ENCODE measurements at places on chromosomes 3 and 15.
A peak's percentile ranks its signal among the peaks of the same experiment; 100 is the strongest.

DNA sequence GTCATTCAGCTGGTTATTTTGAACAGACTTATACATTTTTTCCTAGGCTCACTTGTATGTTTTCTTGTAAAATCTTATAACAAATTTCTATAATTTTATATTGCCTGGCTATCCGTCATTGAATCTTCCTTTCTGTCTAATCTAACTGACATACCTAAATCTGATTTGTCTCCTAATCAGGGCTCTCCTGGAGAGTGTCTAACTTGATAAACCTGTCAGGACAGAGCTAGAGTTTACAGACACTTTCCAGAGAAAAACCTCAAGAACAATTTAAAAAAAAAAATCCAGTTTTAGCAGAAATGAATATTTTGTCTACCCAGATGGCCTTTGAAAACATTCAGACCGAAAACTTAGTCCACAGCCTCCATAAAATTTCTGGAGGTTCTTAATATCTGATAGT lies 1305.8 kb downstream of the ROBO1 start:
- DNase-seq: no peak

DNA sequence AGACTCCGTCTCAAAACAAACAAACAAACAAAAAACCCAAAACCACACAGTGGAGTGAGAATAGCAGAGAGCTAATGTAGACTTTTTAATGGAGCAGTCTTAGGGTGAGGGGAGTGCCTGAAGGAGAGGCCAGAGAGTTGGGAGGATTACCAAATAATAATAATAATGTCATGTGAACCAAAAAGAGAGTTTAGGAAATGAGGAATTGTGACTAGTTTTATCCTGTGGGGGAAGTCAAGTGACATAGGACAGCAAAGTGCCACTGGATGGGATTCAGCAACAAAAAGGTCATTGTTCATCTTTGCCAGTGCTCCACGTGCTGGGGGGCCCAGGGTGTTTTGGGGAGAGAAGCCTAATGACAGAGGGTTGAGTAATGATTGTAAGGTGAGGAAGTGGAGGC lies 12.9 kb downstream of the GPR87 start:
- no peak for DNase-seq

- DNase-seq: no peak
These were observed 19.4 kb downstream of the IFT57 start for GRCh38 chr3:108202834-108203233.

DNA sequence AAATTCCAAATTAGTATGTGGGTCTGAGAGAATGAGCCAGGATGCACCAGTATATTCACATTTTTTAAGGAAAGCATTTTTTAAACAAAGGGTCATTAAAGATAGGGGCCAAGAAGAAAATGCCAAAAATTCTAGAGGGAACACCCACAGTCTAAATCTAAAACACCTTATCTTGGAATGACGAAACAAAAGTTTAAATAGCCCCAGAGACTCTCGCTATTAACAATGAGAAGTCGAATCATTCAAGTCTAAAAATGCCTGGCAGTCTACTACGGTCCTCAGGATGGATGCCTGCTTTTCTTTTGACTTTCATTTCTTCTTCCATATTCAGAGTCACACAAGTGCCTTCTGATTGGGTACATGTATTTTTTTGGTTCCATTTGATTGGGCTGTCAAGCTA lies 66.3 kb downstream of the SSUH2 start:
- no peak for DNase-seq

- DNase-seq: no peak
These were observed 73.1 kb upstream of the FEZF2 start for GRCh38 chr3:62446337-62446940.

GRCh38 chr3:148379763-148380382 lies 317.8 kb upstream of the AGTR1 start:
- DNase-seq: peak; percentile 53

GRCh38 chr3:140423146-140423545 lies 254.7 kb upstream of the TRIM42 start:
- no peak for DNase-seq

GRCh38 chr3:60651799-60652198 lies 599.5 kb downstream of the FHIT start:
- no peak for DNase-seq

- no peak for DNase-seq
These were observed 11.0 kb downstream of the NDUFB5 start for GRCh38 chr3:179615458-179616173.

- DNase-seq: no peak
These were observed 249.0 kb downstream of the NFKBIZ start for GRCh38 chr3:102098130-102098885.

GRCh38 chr3:128323206-128324081 lies 143.2 kb downstream of the DNAJB8 start:
- DNase-seq: no peak

DNA sequence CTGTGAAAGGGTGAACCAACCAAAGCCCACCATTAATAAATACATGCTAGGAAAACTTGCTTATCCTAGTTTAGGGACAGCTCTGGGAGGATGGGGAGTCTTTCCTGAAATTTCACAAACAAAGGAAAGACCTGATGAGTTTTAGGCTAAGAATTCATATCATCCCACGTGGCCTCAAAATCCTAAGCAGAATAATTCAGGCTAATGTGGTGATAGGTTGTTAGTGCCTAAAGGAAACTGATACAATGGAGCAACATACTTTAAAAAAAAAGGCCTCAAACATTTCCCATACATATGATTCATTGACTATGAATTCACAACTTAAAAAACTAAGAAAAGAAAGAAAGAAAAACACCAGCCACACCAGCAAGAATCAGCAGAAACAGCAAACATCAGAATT lies 126.9 kb upstream of the CNTN4 start:
- no peak for DNase-seq

DNA sequence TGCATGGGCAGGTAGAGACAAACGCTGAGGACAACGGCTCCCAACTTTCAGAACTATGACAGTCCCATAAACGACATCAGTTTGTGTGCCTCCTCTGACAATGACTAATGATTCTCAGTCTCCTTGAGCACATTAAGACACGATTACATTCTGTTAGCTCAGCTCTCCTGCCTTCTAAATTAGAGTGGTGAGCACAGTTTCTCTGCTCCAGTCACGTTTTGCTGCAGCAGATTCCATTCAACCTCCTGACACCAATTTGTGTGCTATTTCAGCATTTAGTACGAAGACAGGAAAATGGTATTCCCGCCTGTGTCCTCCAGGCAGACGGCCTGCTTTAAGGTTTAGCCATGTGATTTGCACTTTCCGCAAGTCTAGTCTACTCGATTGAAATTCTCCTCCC lies 458.4 kb upstream of the CFAP20DC start:
- no peak for DNase-seq

- DNase-seq: no peak
These were observed 494.0 kb upstream of the SUCLG2 start for GRCh38 chr3:68148447-68148846.

GRCh38 chr3:171574556-171575240 lies 114.5 kb upstream of the TNIK start:
- no peak for DNase-seq

DNA sequence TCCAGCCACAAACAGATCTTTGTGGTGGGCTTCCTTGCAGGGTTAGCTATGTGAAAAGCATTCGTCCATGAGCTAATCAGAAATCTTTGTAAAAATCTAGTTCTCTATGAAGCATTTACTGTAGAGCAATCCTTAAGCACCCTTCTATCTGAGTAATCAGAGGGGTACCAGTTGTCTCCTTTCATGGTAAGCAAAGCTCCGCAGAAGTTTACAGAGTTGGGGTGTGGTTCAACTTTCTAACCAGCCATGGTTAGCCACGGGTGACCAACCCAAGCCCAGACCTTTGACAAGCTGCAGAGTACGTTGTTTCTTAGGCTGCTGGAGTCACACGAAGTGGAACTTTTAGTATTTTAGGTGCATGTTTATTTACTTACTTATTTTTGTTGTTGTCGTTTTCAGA lies 77.4 kb downstream of the FLNB start:
- no peak for DNase-seq

GRCh38 chr3:194905696-194906095 lies 220.0 kb downstream of the FAM43A start:
- DNase-seq: no peak

GRCh38 chr15:60362321-60363086 lies 35.3 kb downstream of the ANXA2 start:
- DNase-seq: no peak

DNA sequence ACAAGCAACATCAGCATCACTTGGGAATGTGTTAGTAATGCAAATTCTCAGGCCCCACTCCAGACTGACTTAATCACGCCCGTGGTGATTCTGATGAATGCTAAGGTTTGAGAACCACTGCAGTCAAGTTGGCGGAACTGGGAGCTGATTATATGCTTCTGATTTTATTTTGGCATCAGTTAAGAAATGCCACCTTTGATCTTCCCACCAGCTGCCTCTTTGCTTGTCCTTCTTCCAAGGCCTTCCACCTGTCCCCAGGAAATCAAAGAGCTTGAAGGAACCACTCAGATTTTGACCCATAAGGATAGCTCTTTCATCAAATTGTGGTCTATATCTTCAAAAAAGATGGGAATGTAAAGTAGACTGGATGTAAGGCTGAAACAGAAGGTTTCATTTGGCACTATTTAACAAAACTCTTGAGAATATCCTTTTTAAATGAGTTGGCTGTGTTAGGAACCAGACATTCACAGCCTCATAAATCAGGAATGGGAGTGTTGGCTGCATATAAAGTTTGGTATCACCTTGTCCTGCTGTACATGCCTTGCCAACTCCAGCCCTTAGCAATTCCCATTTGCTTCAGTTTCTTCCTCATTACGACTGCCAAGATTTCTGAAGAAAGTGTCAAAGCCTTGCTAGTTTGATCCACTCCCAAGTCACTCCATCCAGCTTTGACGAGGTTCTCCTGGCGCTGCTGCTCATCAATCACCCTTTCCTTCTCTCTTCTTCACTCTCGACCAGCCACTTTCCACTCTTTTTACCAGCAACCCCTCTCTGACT lies 125.8 kb upstream of the NPHP3 start:
- DNase-seq: no peak

- DNase-seq: no peak
These were observed 318.1 kb upstream of the GRM7 start for GRCh38 chr3:6542795-6543194.

DNA sequence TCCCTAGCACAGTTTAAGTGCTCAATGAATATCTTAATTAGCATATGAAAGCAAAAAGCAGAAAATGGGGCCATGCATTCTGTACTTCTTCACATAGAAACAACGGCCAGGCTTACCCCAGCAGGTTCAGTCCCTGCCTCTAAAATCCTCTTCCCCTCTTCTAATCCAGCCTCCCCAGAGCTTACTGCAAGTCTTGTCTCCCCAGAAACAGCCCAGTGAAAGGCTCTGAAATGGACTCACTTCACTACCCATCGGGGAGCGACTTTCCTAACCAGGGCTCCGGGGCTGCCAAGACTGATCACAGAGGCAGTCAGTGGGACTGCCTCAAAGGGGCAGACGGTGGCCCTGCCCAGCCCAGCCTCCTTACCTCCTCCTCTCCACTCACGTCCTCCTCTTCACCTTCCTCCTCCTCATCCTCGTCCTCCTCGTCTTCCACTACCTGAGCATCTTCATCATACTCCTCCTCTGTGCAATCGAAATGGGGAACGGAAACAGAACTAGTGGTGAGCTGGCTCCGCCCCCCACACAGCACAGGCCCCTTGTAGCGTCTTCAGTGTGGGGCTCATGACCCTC lies 38.0 kb downstream of the ANP32A start:
- no peak for DNase-seq

DNA sequence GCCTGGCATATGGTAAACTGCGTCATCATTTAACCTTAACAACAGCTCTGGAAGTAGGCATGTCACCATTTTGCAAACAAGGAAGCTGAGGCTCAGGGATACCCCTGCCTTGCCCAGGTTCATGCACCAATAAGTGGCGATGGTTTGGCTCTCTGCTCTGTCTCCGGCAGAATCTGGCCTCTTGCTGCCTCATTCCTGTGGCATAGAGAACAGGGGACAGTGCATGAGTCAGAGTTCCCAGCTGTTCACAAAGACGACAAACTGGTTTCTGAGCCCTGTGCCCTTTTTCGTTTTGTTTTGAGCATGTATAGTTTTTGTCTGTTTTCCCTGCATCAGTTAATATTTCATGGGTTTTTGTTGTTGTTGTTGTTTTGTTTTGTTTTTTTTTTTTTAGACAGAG lies 236.8 kb downstream of the OPA1 start:
- DNase-seq: no peak

DNA sequence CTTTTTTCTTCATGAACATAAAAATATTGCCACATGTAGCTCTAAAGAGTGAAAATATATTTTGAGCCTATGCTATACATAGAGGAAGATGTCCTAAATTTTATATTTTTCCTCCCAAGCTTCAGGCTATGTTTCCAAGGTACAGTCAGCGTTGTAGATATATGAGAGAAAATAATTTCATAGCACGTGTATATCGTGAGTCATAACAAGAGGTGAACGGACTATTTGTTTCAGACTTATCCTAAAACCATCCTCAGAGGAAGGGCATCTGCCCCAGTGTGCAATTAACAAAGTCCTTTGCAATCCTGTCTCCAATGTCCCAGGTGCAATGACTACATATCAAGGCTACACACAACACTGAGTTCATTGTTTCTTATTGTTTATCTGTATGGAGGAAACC lies 177.3 kb upstream of the ARRDC4 start:
- DNase-seq: no peak

DNA sequence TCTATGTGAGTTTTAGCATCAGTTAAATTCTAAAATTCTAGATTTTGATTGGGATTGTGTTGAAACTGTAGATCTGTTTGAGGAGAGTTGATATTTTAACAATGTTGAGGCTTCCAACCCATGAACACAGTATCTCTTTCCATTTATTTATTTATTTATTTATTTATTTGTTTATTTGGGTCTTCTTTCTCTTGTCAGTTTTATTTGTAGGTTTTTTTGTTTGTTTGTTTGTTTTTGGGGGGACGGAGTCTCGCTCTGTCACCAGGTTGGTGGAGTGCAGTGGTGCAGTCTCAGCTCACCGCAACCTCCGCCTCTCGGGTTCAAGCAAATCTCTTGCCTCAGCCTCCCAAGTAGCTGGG lies 25.3 kb downstream of the MRAS start:
- DNase-seq: no peak

GRCh38 chr3:119468041-119468440 lies 722 bp upstream of the POGLUT1 start:
- no peak for DNase-seq

DNA sequence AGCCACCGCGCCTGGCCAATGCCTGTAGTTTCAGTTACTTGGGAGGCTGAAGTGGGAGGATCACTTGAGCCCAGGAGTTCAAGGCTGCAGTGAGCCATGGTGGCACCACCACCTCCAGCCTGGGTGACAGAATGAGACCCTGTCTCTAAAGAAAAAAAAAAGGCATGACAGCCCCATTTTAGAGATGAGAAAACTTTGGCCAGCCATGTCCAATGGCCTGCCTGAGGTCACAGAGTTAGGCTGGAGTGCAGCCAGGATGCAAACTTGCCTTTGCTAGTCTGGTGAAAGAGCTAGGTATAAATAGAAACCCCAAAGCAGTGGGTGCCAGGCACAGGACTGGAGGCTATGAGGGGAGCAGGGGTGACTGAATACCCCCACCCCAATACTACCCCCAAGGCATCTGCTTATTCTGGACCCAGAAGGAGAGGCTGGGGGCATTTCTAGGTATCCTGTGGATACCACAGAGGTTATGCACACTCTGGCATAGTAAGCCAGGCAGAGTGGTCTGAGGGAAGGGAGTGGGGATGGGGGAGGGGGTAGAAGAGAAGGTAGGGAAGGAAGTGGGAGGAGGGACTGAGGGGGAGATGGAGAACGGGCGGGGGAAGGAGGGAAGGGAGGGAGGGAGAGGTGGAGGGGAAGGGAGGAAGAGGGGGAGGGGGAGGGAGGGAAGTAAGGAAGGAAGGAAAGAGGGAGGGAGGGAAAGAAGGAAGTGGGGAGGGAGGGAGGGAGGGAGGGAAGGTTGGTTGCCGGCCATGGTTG lies 16.2 kb upstream of the C15orf39 start:
- no peak for DNase-seq
